ENCODE measurements at places on chromosomes 16 and 17.

GRCh38 chr17:27485716-27486495, 29.7 kb downstream of the KSR1 start:
- no peak for DNase-seq

GRCh38 chr17:82444284-82444893, 6.2 kb downstream of the CYBC1 start:
- DNase-seq, result no peak

DNA sequence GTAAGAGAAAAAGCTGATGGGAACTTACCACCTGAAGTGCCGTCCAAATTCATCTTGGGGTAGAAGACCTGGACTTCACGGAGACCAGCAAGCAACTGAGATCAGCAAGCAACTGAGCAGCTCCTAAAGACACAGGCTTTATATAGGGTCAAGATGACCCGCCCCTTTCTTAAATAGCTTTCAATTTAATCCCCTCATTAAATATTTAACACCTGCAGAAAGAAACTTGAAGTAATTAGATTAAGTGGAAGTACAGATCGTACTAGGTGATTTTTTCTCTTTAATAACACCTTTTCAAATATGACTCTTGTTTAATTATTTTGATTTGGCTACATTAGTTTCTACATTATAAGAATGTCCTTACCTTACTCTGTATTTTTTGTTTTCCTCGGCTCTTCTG, at the start of gene CPHXL:
Gene CPHXL, minus strand, starts transcription at position 101 of the 400 bp plus-strand sequence. Its CDS starts 48 bp downstream, at position 53.
- DNase-seq, result no peak

- no peak for DNase-seq
These were observed 143.2 kb downstream of the ITFG1 start for GRCh38 chr16:47317465-47318240.

DNA sequence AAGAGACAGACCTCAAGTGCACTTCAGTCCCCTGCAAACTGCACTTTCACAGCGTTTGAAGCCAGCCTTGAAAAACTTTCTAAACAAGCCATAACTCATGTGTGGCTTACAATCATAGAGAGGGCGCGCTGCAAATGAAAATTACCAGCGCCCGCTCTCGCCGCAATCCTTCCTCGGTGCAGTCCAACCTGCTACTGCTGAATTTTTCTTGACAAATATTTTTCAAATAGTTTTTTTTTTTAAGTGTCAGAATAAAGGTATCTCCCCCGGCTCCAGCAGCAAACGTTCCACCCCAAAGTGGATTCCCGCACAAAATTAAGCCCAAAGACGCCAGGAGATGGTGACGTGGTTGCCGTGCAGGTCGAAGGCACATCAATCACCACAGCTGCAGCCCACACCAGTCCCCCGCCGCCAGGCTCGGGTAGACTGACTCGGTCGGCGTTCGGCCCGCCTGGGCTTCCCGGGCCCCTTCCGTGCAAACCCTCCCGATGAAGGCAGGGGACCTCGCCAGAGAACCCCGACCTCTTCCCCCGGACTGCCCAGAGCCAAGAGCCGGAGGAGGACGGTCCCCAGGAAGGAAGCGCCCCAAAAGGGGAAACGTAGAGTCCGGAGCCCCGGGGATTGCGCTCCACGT, 630 bp downstream of the GRB2 start:
- no peak for DNase-seq

DNA sequence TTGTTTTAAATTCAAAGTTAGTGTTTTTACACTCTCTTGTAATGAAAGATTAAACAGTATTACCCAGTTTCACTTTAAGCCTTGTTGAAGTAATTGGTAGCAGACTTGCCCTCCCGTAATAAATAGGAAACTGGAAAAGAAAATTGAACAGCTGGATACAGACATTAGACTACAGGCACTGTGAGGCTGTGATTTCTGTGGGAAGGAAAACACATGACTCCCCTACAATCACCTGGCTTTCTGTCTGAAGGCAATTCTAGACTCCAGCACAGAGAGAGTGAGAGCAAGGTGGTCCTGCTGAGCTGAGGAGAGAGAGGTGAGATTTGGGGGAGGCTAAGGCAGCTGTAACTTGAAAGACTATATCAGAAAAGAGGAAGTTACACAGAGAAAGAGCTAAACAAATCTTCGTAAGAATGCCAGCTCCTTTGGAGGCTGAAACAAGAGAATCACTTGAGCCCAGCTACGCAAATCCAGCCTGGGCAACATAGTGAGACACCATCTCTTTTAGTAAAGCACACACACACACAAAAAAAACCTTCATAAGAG, 57.8 kb upstream of the CDYL2 start:
- DNase-seq, result no peak

DNA sequence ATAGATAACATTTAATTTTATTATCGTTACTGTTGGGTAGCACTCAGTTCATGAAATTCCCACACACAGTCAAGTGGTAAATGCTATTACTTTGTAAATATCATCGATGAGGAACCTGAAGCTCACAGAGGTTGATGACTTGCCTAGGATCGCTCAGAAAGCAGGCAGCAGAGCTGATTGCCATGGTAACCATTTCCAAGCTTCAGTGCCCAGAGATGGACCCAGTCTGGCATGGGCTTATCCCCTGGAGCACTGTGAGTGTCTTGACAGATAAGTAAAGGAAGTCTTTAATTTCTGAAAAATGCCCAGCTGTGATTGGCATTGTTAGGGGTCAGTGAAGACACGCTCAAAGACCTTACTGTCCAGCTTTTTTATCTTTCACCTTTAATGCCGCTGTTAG, 95.0 kb downstream of the PRKCB start:
- DNase-seq, result no peak

GRCh38 chr16:8370374-8371270, 219.7 kb downstream of the TMEM114 start:
- DNase-seq, result no peak
